ENCODE measurements at places on chromosomes 4 and X.
A peak's percentile ranks its signal among the peaks of the same experiment; 100 is the strongest.

DNA sequence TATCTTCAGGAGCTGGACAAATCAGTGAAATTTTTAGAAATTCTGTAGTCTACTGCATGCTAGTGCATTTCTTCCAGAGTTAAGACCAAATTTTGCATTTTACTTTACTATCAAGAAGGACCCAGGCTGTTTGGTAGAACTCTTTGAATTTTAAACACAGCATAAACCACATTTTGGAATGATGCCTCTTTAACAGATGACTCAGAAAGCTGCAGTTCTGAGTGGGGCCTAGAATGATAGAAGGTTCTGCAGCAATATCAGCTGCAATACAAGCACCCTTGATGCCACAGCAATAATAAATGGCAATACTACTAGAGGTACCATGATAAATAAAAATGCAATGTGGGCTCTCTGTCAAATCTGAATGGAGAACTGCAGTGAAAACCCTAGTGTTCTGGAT lies 198.7 kb downstream of the TMA16 start:
- DNase-seq: no peak

DNA sequence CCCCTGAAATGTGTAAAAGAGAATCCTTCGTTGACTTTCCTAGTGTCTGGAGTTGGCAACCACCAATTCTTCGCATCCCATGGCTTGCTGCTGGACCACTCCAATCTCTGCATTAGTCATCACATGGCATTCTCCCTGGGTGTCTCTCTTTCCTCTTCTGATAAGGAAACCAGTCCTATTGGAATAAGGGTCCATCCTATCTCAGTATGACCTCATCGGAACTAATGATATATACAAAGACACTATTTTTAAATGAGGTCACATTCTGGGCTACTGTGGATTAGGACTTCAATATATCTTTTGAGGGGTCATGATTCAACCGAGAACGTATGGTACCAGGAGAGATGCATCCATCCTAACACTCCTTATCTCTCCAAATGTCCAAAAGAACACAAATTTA lies 259.1 kb upstream of the CPEB2 start:
- no peak for DNase-seq

GRCh38 chr4:85274955-85275354 lies 200.0 kb upstream of the ARHGAP24 start:
- no peak for DNase-seq

DNA sequence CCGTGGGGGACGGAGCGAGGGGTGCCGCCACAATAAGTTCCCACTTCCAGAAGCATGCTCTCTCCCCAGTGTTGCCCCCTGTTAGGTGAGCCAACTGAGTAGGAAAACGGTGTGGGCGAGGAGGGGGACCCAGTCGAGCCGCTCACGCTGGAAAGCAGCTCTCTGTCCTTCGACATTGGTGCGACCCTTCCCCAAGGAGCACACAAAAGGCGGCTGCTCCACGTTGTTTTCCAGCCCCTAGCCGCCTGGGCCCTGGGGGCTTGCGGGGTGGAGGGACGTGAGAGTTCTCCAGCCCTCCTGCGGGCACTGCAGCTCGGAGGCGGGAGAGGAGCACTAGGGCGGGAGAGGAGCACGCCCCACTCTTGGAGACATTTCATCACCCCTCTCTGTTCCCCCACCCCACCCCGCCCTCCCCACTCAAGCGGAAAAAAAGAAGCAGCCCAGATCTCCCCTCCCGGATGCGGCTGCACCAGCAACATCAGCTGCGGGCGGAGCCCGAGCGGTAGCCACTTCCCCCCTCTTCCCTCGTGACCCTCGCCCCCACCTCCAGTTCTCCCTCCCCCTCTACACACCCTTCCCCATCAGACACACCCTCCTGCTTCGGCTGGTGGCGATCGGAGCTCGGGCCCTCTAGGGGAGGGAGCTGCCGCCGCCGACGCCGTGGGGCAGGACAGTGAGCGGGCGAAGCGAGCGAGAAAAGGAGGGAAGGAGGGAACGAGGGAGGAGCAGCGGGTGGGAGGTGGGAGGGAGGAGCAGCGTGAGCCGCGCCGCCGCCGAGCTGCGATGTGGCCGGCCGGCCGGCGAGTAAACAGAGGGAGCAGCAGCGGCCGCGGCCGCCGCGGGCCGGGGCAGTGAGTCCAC lies at the start of gene DOCK11:
Gene DOCK11, plus strand, starts transcription at position 755 of the 861 bp plus-strand sequence. CDS start 157 bp downstream, outside the sequence.
- no peak for DNase-seq

DNA sequence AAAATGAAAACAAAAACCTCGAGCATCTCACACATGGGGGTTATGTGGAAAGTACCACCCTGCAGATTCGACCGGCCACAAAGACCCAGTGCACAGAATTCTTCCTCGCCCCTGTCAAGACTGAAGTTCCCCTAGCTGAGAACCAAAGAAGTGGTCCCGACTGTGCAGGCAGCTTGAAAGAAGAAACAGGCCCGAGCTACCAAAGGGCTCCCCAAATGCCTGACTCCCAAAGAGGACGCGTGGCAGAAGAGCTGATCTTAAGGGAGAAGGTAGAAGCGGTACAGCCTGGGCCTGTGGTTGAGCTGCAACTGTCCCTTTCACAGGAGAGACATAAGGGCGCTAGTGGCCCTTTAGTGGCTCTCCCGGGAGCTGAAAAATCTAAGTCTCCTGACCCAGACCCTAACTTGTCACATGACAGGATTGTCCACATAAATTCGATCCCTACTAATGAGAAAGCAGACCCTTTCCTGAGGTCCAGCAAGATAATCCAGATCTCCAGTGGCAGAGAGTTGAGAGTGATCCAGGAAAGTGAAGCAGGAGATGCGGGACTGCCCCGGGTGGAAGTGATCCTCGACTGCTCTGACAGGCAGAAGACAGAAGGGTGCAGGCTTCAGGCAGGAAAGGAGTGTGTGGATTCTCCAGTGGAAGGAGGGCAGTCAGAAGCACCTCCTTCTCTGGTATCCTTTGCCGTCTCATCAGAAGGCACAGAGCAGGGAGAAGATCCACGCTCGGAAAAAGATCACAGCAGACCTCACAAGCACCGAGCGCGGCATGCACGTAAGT lies 108.8 kb upstream of the MYOZ2 start:
- no peak for DNase-seq

GRCh38 chr4:122403861-122404260 lies 25.1 kb downstream of the ADAD1 start:
- DNase-seq: no peak

DNA sequence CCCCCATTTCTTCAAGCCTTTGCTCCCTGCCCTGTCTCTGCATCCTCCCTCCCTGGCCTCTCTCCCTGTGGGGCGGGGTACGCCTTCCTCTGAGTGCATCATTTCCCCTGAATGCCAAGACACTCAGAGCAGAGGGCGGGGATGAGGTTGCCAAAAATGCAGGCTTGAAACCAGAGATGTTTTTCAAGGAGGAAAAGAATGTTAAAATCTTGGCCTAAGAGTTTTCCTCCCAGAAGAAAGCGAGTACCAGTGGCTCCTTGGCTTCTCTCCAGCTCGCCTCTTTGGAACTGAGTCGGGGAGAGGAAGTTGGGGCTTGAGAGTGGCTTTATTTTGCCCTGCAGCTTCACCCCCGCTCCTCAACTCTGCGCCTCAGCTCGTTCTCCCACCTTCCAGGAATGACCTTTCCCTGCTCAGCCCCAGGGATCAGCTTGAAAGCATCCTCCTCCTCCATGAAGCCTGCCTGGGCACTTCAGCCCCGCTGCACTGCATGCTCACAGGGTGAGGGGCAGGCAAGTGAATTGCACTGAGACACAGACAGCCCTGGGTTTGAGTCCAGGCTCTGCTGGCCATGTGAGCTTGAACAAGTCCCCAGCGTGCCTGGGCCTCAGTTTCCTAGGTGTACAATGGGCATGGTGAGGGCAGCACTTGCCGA lies 57.5 kb upstream of the SORCS2 start:
- no peak for DNase-seq

- no peak for DNase-seq
Measured at GRCh38 chr4:32254216-32254615, 1534.0 kb downstream of the PCDH7 start.

- DNase-seq: no peak
Measured at GRCh38 chr4:188377816-188378215, 238.6 kb downstream of the TRIML1 start.

DNA sequence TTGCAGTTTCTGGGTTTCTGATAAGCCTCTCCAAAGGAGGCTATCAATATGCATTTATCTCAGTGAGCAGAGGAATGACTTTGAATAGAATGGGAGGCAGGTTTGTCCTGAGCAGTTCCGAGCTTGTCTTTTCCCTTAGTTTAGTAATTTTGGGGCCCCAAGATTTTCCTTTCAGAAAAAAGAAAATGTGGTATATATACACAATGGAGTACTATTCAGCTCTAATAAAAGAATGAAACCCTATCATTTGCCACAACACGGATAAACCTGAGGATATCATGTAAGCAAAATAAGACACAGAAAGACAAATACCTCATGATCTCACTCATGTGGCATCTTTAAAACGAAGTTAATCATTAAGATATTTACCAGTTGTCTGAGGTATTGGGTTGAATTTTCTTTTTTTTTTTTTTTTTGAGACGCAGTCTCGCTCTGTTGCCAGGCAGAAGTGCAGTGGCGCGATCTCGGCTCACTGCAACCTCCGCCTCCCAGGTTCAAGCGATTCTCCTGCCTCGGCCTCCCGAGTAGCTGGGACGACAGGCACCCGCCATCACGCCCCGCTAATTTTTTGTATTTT lies 540 bp downstream of the ZNF721 start:
- no peak for DNase-seq

DNA sequence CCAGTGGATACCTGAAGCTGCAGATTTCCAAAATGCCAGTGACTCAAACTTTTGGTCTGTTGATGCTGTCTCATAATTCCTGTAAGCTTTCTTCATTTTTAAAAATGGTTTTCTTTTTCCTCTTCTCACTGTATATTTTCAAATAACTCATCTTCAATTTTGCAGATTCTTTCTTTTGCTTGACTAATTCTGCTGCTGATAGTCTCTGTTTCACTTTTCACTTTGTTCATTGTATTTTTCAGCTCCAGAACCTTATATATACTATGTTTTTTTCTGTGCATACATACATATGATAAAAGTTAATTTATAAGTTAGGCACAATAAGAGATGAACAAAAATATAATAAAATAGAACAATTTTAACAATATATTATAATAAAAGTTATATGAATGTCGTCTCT lies 237.7 kb upstream of the GPRIN3 start:
- DNase-seq: no peak

GRCh38 chr4:38781854-38782261 lies 932 bp downstream of the TLR10 start:
- no peak for DNase-seq

- no peak for DNase-seq
Measured at GRCh38 chr4:40331961-40332360, 3.2 kb upstream of the CHRNA9 start.

GRCh38 chr4:154335588-154335987 lies 156.0 kb downstream of the DCHS2 start:
- no peak for DNase-seq

GRCh38 chr4:90121676-90122354 lies 5.4 kb upstream of the CCSER1 start:
- no peak for DNase-seq

- no peak for DNase-seq
Measured at GRCh38 chr4:20084488-20084887, 167.2 kb upstream of the SLIT2 start.

DNA sequence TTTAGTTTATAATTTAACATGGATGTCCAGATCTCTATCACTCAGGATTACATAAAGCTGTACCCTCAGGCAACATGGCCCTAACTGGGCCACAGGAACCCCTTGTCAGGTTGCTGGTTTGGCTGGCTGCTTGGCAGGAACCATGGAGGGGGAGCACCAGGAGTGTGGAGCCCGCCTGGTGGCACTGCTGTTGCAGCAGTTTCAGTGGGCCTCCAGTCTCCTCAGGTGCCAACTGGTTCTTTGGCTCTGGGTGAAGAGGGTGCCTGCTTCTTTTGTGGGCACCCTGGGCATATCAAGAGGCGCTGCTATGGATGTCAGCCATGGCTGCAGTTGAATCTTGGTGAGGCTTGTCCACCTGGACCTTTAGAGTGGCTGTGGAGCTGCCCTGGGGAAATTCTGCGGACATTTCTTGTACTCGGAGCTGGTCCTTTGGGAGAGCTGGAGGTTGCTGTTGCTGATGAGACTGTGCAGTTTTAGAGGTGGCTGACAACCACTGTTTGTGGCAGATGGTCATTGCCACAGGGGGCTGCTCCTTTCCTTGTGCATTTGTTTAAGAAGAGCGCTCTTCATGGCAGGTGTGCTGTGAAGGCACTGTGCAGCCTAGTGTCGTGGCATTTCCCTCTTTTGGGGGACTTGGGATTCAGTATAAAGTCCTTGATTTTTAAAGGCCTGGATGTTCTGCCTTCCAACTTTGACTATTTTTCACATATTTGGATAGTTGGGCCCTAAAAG lies 10.3 kb upstream of the SMIM14 start:
- no peak for DNase-seq

GRCh38 chr4:54517781-54518444 lies 139.8 kb upstream of the KIT start:
- DNase-seq: no peak

GRCh38 chr4:183831026-183831446 lies 74.1 kb upstream of the STOX2 start:
- DNase-seq: no peak

- DNase-seq: no peak
Measured at GRCh38 chr4:114615435-114615834, 16.8 kb downstream of the UGT8 start.

- no peak for DNase-seq
Measured at GRCh38 chr4:169337510-169337909, 66.8 kb upstream of the SH3RF1 start.

DNA sequence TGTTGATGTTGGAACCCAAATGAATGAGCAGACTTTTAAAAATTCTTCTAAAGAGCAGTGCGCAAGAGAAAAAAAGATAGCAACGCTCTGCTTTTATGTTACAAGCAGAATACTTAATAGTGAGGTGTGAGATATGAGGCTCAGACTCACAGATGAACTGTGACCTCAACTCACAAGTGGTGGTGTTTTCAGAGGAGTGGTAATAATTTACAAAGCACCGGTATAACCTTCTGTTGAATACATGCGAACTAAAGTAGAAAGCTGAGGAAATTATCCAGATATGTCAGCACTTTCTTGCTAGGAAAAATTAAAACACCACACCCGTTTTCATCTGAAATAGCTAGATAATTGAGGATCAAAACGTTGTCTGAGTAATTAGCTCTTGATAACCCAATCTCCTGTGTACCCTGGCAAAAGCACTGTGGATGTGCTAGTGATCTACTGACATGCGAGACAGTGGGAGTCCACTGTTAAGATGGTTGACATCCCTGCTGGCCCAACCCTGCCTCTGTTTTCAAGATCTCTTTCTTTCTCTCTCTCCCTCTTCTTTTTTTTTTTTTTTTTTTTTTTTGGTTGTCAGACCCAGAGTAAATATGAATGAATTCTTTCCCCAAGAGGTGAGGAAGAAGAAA lies 6.9 kb upstream of the TLL1 start:
- DNase-seq: no peak

DNA sequence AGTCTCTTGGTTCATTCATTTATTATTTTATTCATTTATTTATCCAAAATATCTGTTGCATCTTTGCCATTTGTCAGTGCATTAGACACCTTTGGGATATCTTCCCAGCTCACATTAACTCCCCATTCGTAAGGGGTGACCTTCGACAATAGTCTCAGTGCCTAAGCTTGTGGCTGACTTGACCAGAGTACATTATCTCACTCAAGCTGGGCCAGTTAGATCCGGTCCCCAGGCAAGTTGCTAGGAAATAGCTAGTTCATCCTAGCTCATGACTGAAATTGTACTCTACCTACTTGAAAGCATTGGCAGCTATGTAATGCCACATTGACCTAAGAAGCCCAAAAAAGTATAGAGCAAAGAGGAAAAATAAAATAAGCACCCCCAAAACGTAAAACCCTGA lies 165.3 kb downstream of the FBXO8 start:
- DNase-seq: no peak

GRCh38 chr4:118836301-118837120 lies 585 bp upstream of the SEC24D start:
- peak; percentile 37 for DNase-seq

Data from renal cortex interstitium (tissue), 15 donors.